Fibroblast of the aortic adventitia (primary cell): ENCODE measurements at places on chromosomes 7 and 10. TPM values are rescaled to one million over a fixed set of nuclear protein-coding genes. Genes with fewer than 3 reads are reported as not detected.

The GHRHR gene
- total RNA-seq: not detected in 2 replicates

The POM121 gene
- 6.3 and 12.2 TPM in 2 replicates for total RNA-seq

The H2BK1 gene
- not detected in 2 replicates for total RNA-seq

The CCT6A gene
- total RNA-seq: 188 and 193 TPM in 2 replicates

The OPALIN gene
- not detected in 2 replicates for total RNA-seq

The PALD1 gene
- 0.16 and 0.18 TPM in 2 replicates for total RNA-seq

The A1CF gene
- not detected in 2 replicates for total RNA-seq

The GIMAP8 gene
- 0.09 and 0.16 TPM in 2 replicates for total RNA-seq
